Testis (tissue), 5 donors: ENCODE measurements at places on chromosomes 12 and 14. TPM values are rescaled to one million over a fixed set of nuclear protein-coding genes. Genes with fewer than 3 reads are reported as not detected.

GRCh38 chr14:99659333-99659741 lies 14.4 kb downstream of the HHIPL1 start:
- DNase-seq = no peak
- no peaks in the 10 kb centered on the region for H3K27me3 ChIP-seq
- H3K36me3 ChIP-seq = no peaks in the 10 kb centered on the region
- H3K4me3 ChIP-seq = peak overlapping the region; percentile 23

- DNase-seq = no peak
- H3K4me3 ChIP-seq = no peak overlapping the region
- no peaks in the 10 kb centered on the region for H3K27me3 ChIP-seq
- H3K4me1 ChIP-seq = no peaks in the 10 kb centered on the region
- H3K36me3 ChIP-seq = no peaks in the 10 kb centered on the region
Measured at GRCh38 chr12:113659015-113659414, 187.3 kb upstream of the LHX5 start.

DNA sequence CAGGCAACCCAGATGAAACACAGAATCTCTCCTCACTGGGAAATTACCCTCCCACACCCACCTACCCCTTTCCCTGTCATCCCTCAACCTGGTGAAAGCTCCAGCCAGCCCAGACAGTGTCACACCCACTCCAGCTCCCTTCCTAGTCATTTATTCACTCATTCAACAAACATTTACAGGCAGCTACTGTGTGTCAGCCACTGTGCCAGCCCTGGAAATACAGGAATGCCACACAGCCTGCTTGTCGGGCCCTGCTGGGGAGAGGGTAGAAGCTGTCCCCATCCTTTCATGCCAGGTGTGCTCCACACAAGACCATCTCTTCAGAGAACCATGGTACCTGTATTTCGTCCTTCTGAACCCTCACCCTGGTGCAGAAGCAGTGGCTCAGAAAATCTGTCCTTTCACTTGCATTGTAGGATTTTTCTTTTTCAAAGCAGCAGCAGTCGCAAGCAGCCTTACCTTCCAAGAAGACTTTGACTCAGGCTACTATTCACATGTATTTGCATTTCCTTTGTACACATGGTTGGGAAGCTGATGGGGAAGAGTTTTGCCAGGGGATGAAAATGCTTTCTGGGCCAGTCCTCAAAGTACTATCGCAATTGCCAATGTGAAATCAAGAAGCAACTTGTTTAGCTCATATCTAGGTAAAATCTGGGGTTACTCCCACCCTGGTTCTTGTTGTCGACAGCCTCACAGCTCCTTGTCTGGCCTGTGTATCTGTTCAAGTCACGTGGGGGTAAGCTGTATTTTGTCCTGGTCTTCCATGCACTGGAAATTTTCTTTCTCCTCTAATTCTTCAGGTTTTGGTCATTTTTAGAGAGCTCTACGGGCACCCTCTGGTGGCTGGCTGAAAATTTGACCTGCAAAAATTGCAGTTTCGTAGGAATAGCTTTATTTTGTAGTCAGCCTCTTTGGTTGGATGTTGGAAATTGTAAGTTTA lies 147.4 kb upstream of the EGLN3 start:
- H3K4me3 ChIP-seq = no peak overlapping the region
- H3K27ac ChIP-seq = no peak overlapping the region
- no peaks in the 10 kb centered on the region for H3K36me3 ChIP-seq

DNA sequence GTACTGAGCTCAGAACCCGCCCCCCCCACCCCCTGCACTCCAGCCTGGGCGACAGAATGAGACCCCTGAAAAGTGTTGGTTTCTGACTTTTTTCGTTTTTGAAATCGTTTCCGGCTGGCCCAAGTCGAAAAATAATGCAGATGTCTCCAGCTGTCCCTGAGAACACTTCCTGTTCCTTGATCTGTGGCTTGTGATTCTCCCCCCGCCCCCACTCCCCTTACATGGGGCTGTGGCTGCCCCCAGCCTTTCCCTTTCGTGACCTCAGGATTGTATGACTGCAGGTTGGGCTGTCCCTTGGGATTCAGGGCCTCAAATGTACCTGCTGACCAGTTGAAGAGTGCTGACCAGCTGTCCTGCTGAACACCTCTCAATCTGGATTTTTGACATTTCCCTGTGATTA lies 34.1 kb downstream of the NOC4L start:
- no peak overlapping the region for H3K4me3 ChIP-seq
- DNase-seq = no peak
- no peak overlapping the region for H3K27ac ChIP-seq

SRGAP1 gene
- 9.4 TPM for polyA plus RNA-seq

DNA sequence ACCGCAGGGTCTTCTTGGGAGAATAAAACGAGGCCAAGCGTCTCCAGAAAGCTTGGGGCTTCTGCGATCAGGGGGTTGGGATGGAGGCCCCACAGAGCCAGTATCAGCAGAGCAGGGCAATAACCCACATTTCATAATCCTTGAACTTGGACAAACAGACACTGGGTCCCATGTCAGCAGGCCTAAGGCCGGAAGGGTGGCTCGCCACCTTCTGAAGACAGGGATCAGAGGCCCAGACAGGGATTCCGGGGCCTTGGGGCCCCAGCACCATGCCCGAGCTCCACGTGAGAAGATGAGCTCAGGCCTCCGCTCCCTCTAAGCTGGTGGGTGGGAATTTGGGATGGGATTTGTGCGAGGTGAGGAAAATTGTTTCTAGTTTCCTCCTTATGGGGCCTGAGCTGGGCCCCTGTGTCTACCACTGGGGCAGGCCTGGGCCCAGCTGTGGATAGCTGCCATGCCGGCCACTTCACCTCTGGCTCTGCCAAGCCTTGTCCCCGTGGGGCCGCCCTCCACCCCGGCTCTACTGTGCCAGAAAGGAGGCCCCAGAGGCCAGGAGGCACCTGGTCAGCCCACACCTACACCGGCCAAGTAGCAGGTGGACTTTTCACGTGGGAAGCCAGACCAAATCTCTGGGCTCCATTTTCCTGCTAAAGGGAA lies 67.2 kb upstream of the DLK1 start:
- H3K4me1 ChIP-seq = peaks cover 23% of the 10 kb centered on the region
- no peak for DNase-seq
- no peak overlapping the region for H3K27ac ChIP-seq
- H3K27me3 ChIP-seq = no peaks in the 10 kb centered on the region
- H3K36me3 ChIP-seq = no peaks in the 10 kb centered on the region

DNA sequence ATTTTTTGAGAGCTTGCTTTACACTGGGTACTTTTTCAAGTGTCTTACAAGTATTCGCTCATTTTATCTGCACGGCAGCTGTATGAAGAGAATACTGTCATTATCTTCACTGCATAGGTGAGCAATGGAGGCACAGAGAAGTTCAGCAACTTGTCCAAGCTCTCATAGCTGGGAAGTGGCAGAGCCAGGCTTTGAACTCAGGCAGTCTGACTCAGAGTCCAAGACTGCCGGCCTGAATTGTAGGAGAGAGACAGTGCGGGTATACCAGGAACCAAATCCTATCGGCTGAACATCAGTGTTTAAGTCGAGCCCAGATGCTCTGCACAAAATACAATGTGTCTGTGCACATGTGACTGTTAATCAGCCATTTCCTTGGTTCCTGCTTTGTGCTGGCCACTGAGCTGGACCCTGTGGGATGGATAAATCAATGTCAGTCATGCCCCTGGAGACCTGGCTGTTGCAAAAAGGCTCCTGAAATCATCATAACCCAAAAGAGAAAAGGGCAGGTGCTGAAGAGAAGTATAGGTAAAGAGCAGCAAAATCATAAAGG lies 474.6 kb downstream of the DPF3 start:
- H3K27me3 ChIP-seq = no peaks in the 10 kb centered on the region
- no peaks in the 10 kb centered on the region for H3K4me1 ChIP-seq
- H3K4me3 ChIP-seq = no peak overlapping the region
- no peak overlapping the region for H3K27ac ChIP-seq
- DNase-seq = no peak

GRCh38 chr14:105862581-105863239 lies 336.3 kb downstream of the TMEM121 start:
- no peak overlapping the region for H3K27ac ChIP-seq
- no peaks in the 10 kb centered on the region for H3K36me3 ChIP-seq
- no peaks in the 10 kb centered on the region for H3K4me1 ChIP-seq
- H3K4me3 ChIP-seq = no peak overlapping the region
- H3K27me3 ChIP-seq = no peaks in the 10 kb centered on the region

DNAH10 gene
- polyA plus RNA-seq = 24.3 TPM

GRCh38 chr12:129909051-129910020 lies 5.5 kb upstream of the TMEM132D start:
- H3K27me3 ChIP-seq = no peaks in the 10 kb centered on the region
- no peaks in the 10 kb centered on the region for H3K4me1 ChIP-seq
- H3K27ac ChIP-seq = no peak overlapping the region
- no peaks in the 10 kb centered on the region for H3K36me3 ChIP-seq
- DNase-seq = no peak

CD163L1 gene
- polyA plus RNA-seq = 8.8 TPM

TAMALIN gene
- polyA plus RNA-seq = 7.7 TPM

CPNE6 gene
- polyA plus RNA-seq = 5.7 TPM

DNA sequence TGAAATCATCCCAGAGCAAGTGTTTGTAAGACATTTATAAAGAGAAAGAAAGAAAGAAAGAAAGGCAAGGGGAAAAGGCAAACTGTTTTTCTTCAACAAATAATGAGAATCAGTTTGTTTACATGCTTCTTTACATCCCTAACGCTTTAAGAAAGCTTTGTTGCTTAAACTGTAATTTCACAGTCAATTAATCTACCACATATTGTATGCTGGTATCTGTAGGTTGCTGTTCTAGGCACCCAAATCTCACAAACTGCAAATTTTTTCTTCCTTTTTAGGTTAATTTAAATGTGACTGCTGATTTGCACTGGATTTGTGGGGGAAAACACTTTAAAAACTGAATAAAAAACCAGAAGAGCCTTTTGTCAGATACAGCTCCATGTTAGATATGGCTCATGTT lies 384.2 kb downstream of the ATP23 start:
- no peaks in the 10 kb centered on the region for H3K27me3 ChIP-seq
- H3K4me3 ChIP-seq = no peak overlapping the region
- H3K27ac ChIP-seq = no peak overlapping the region
- no peaks in the 10 kb centered on the region for H3K36me3 ChIP-seq
- no peaks in the 10 kb centered on the region for H3K4me1 ChIP-seq

DNA sequence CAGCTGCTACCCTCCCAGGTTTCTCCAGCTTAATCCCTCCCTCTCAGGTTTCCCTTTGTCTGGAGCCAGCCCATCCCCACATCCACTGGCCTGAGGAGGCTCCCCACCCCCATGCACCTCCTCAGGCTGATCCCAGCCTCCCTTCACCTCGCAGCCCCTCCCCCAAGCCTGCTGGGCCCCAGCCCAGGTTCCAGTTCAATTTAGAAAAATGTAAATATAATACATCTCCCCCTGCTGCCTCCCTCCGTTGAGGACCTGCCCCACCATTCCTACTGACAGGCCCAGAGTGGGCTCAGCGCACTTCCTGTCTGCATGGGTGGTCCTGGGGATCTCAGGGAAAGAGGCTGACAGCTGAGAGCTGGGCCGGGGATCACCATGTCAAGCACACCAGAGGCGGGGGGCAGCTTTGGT lies 155.8 kb downstream of the NTF3 start:
- no peak for DNase-seq
- no peaks in the 10 kb centered on the region for H3K4me1 ChIP-seq
- no peak overlapping the region for H3K27ac ChIP-seq
- no peak overlapping the region for H3K4me3 ChIP-seq
- no peaks in the 10 kb centered on the region for H3K27me3 ChIP-seq
- H3K36me3 ChIP-seq = no peaks in the 10 kb centered on the region

ACSM4 gene
- 1.3 TPM for polyA plus RNA-seq
